Iris pigment epithelial cell (primary cell): ENCODE measurements at places on chromosomes 7 and 10.
A peak's percentile ranks its signal among the peaks of the same experiment; 100 is the strongest.

- DNase-seq: no peak
Measured at GRCh38 chr7:7351156-7351555, 168.8 kb downstream of the C1GALT1 start.

DNA sequence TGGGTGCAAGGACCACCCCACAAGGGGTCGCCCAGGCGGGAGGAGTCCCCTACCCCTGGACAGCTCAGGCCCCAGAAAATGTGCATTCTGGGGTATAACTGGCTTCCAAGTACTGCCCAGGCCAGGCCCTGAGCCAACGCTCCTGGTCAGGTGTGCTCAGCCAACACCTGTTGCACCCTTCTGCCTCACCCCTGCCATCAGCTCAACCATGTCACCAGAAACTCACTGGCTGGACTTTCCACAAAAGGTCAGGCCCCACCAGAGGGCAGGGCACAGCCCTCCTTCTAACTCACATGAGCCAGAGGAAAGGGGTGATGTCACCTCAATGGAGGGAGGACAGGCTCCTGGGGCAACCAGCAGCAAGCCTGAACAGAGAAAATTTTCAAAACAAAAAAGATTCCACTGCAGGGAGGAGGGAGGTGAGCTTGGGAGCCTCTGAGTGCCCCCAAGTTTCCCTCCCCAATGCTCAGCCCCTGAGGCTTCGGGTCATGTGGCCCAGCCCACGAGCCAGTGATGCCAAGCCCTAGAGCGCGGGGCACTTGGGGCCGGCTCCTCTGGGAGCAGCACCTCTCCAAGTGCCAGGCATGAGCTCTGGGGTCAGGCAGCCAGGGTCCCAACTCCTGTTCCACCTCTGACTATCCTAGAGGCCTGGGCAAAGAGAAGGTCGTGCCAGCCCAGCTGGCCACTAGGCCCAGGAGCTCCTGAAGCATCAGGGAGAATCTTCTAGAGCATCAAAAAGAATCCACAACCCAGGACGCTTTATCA, 2.2 kb downstream of the OGDHL start:
- DNase-seq: no peak

DNA sequence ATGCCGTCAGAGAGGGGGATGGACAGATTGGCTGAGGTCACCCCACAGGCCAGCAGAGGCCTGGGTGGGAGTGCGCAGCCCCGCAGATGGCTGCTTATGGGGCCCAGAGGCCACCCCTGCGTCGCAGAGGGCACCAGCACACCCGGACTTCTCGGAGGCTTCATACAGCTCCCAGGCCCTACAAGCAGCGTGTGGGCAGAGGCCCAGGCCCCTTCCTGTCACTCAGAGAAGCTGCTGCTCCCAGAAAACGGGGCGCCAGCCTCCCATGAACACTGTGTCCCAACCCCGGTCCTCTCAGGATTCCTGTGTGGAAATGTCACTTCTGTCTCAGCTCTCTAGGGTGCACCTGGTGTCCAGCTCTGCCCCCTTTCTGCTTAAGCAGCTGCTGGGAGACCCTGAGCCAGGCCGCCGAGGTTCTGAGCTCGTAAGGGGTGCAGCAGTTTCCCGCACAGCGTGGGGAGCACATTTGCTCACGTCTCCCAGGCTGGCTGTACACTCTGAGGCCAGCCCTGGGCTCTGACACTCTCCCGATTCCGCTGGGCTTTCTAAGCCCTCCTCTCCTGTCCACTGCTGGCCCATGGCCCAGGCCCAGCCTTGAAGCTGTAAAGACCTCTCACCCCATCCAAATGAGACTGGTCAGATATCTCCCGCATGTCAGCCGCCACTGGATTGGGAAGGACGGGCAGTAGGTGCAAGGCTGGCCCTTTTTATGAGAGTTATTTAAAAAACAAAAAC, 6.8 kb downstream of the GPR146 start:
- no peak for DNase-seq

- no peak for DNase-seq
Measured at GRCh38 chr10:91210435-91210834, 10.0 kb upstream of the PCGF5 start.

GRCh38 chr10:33286157-33286934, 48.1 kb downstream of the NRP1 start:
- DNase-seq: no peak

GRCh38 chr7:32244806-32245345, 174.7 kb upstream of the PDE1C start:
- no peak for DNase-seq

- DNase-seq: no peak
Measured at GRCh38 chr10:69406302-69406811, 10.4 kb downstream of the TACR2 start.

DNA sequence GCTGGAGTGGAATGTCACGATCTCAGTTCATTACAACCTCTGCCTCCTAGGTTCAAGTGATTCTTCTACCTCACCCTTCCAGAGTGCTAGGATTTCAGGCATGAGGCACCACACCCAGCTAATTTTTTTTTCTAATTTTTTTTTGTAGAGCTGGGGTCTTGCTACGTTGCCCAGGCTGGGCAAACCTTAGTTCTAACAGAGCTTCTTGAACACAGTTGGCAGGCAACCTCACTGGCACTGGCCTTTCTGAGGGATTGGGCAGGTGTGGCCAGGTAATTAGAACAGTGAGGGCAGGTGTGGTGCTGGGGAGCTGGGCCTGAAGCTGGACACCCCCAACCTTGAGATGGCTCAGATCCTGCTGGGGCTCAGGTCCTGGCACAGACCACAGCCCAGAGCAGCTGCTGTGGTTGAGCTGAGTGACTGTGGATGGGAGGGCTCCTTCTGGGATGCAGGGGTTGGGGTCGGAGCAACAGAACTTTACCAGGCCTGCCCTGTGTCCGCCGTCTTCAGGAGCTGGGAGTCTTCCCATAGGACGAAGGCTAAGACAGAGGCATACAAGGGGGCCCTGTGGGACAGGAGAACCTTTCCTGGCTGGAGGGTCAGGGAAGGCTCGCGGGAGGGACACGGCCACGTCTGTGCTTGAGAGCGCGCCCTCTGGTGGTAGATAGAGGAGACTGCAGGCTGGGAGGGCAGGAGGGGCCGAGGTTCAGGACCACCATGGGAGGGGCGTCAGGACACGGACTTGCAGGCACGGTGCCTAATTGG, 48.2 kb downstream of the COL26A1 start:
- DNase-seq: no peak

DNA sequence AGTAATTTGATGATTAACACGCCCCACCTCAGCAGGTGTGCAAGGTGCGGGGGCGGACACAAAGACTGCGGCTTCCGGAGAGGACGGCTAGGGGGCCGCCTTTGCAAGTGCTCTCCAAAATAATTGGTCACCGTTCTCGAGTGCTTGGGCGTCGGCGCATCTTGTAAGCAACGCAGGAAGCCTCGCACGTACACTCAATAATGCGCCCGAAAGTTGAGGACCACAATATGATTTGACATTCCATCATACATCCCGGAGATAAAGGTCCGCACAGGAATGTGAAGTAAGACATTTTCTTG, 114.7 kb downstream of the EBF3 start:
- no peak for DNase-seq

DNA sequence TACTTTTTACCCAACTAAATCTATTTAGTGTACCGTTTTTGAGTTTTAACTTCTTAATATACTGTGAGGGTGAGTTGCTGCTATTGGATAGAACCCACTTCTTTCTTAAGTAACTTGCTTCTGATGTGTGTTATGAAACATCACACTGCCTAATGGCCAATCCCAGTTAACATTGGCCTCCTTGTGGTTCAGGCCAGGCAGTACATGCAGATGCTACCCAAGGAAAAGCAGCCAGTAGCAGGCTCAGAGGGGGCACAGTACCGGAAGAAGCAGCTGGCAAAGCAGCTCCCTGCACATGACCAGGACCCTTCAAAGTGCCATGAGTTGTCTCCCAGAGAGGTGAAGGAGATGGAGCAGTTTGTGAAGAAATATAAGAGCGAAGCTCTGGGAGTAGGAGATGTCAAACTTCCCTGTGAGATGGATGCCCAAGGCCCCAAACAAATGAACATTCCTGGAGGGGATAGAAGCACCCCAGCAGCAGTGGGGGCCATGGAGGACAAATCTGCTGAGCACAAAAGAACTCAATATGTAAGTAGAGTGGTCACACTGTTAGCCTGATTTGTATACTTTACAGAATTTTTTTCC, 39.7 kb downstream of the TES start:
- peak; percentile 72 for DNase-seq

GRCh38 chr7:154469652-154470051, 417.5 kb downstream of the DPP6 start:
- no peak for DNase-seq

DNA sequence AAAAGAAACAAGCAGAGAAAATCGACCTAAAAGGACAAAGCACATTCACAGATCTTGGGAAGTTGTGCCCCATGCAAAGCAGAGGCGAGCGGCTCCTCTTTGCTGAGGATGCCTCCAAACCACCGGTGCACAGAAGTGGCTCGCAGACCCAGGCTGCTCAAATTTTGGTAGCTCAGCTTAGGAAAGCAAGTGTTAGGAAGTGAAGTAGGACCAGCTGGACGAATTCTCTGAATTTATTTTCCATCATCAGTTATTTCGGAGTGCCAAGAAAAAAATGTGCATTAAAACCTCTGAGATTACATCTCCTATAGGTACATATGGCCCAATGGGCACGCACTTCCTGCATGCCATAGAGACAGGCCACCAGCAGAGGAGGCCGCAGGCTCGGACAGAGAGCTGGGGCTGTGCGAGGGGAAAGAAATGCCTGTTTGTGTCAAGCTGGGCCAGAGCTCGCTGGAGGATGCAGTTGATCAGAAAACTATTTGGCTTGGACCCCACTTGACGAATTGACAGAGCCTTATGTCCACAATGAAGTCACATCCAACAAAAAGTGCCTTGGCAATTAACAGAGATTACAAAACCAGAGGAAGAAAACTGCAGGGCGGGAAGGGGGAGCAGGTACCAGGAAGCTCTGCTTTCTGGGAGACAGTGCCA, 122.3 kb upstream of the LYZL2 start:
- peak; percentile 78 for DNase-seq

DNA sequence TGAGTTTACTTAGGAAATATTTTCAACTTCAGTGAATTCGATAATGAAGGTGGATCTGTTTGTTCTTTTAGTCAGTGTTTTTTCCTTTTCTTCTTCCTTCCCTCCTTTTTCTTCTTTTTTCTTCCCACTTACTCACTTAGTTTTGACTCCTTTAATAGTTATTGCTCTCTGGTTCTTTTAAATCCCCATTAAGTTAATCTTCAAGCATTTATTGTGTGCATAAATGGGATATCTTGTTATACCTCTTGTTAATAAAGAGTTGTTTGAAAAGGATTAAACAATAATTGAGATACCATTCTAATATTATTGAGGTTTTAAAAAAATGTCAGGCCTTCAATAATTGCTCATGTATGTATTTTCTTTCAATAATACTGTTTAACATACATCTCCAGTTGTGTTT, 19.5 kb downstream of the STAM start:
- no peak for DNase-seq

- no peak for DNase-seq
Measured at GRCh38 chr7:26179826-26180497, 20.6 kb downstream of the HNRNPA2B1 start.

DNA sequence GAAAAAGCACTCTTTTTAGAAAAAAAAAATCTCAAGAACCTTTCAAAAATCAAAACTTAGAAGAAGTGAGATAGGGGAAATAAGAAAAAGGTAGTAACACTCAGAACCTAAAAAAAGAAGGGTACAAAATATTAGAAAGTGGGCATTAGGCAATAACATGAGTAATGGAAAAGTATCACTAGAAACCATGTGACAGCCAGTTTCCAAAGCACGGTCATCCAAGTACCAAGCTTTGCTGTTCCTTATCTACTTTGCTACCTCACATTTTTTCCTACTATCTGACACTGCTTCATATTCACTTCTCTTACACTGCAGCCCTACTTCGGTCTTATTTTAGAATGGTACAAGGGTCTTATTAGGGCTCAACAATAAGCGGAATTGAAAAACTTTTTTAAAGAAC, 30.3 kb downstream of the IMMP2L start:
- peak; percentile 54 for DNase-seq

DNA sequence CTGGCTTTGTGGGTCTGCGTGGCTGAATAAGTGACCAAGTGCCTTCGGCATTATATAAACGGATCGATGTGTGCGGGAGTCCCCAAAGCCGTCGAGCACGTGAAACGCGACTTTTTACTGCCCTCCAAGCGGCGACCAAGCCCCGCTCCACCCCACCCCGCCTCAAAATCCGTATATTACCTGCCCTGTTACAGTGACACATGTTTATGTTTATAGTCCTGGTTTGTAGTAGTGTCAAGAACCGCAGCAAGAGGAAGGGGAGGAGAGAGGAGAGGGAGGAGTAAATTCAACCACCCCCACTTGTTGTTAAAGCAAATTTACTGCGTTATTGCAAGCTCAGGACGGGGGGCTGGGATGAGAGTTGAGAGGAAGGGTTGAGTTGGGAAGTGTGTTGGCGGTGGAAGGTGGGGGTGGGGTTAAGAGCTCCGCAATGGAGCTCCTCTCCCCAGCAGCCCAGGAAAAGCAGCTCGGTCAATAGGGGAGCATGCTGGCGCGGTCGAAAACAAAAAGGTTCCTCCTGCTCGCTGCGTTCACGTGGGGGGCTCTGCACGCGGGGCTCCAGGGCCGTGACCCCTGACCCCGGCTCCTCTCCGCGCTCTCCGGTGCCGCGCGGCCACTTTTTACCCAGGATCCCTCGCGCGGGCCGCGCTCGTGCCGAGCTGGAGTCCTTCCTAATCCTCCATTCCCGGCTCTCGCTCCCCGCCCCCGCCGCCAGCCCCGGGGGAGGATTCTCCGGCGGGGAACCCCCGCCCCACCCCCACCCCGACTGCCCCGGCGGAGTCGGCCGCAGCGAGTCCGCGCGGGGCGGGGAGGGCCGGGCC, at the start of gene SKIDA1:
Gene SKIDA1, minus strand, starts transcription at position 316 of the 821 bp plus-strand sequence. CDS start 7,860 bp downstream, outside the sequence.
- DNase-seq: peak; percentile 91

DNA sequence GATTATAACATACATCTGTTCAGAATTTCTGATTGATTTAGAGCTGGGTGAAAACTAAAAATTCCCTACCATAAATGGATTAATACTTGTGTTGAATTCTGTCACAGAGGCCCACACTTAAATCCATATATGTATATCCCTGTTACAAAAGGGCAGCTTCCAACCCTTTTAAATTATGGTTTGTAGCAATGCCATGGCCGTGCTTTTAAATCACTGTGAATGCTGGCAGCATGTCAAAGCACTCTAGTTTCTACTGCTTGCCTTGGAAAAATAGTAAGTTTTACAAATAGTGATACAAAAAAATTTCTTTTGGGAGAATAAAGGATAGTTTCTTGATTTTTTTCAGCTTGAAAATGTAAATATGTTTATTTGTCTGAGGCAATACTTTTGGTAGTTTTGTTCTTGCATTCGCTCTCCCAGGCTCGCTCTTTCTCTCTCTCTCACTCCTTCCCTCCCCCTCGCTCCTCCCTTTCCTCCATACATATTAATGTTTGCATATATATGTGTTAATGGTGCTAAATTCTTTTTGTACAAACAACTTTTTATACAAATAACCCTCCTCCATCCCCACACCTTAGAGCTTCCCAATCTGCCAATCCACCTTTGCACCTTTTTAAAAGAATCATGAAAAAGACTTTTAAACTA, 29.8 kb downstream of the TES start:
- DNase-seq: no peak

GRCh38 chr10:111076682-111077478, at the start of gene ADRA2A:
Gene ADRA2A (plus strand): TSS chr10:111077029. CDS start chr10:111077997, 968 bp downstream.
- peak; percentile 45 for DNase-seq
